Caudate nucleus (tissue), 63 donors: ENCODE measurements at places on chromosomes 3 and 15.

- DNase-seq = no peak
Measured at GRCh38 chr3:72078676-72079368, 293.9 kb upstream of the PROK2 start.

DNA sequence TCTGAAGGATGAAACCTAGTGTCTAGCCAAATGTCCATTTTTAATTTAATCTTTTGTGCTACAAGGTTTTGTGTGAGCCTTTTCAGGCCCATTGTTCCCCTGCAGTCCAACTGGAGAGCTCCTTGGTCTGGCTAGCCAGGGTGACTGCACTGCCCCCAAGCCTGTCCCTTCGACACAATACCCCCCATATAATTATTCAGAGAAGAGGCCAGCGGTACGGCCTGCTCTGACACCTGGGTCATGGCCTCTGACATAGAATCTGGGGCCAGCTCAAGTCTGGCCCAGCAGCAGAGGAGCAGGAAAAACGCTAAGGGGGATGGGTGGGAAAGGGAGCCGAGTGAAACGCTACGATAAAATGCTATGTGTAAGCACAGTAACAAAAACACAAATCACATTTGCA, 64.2 kb upstream of the PYGO1 start:
- DNase-seq = no peak

DNA sequence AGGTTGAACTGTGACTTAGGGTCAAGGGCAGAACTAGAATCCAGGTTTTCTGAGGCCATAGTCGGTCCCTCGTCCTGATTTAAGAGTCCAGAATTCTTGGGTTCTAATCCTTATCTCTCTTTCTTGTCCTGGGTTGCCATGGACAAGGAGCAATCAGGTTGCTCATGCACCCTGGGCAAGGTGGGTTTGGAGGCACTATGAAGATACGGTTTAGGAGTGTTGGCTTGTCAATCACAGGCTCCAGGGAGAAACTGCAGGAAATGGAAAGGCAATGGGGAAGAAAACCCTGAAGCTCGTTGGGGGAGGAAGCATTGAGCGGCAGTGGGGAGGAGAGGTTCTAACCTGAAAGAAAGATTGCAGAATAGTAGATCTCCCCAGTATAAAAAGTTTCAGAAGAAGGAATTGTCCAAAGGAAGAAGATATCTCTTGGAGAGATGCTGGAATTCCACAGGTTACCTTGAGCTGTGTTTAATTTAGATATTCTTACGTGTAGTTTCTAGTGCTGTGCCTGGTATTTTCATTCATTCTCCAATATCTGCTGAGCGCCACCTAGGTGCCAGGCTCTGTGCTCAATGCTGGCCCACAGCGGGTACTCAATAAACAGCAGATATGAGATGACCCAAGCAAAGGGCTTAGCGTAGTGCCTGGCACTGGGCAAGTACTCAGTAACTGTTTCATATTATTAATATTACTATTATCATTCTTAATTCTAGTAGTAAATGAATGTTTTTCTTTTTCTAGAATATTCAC, 2.0 kb downstream of the ACAN start:
- DNase-seq = no peak

- no peak for DNase-seq
Measured at GRCh38 chr3:58157700-58158099, 53.1 kb downstream of the DNASE1L3 start.

- DNase-seq = no peak
Measured at GRCh38 chr3:122975163-122975923, 52.2 kb downstream of the SEMA5B start.

DNA sequence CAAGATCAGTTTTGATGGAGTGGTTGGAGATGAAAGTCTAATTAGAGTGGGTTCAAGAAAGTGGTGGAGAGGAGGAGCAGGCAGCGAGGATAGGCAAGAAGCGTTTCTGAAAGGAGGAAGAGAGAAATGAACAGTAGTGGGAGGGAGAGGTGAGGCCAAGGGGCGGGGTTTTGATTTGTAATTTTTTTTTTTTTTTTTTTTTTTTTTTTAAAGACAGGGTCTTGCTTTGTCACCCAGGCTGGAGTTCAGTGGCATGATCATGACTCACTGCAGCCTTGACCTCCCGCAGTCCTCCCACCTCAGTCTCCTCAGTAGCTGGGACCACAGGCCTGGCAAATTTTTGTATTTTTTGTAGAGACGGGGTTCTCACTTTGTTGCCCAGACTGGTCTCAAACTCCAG, 36.6 kb downstream of the MRAS start:
- DNase-seq = no peak

- DNase-seq = no peak
Measured at GRCh38 chr3:188179006-188179966, 25.3 kb downstream of the LPP start.

DNA sequence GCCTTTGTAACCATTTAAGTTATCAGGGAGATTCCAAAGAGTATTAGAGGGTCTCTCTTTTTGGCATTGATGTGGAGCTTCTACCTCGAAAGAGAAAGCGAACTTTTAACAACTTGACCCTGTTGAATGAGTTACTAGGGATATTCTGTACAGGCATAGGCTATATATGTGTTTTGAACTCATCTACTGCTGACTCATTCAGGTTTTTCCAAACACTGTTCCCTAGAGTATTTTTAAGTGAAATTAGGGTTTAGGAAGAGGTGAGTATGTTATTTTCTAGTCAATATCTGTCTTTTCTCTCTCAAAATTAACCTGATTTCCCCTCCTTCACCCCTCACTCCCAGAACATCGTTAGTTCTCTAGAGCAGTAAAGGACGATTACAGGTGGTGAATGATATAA, 228.1 kb upstream of the C2CD4B start:
- no peak for DNase-seq

GRCh38 chr3:170701696-170702678, 116.1 kb upstream of the SLC7A14 start:
- DNase-seq = no peak

DNA sequence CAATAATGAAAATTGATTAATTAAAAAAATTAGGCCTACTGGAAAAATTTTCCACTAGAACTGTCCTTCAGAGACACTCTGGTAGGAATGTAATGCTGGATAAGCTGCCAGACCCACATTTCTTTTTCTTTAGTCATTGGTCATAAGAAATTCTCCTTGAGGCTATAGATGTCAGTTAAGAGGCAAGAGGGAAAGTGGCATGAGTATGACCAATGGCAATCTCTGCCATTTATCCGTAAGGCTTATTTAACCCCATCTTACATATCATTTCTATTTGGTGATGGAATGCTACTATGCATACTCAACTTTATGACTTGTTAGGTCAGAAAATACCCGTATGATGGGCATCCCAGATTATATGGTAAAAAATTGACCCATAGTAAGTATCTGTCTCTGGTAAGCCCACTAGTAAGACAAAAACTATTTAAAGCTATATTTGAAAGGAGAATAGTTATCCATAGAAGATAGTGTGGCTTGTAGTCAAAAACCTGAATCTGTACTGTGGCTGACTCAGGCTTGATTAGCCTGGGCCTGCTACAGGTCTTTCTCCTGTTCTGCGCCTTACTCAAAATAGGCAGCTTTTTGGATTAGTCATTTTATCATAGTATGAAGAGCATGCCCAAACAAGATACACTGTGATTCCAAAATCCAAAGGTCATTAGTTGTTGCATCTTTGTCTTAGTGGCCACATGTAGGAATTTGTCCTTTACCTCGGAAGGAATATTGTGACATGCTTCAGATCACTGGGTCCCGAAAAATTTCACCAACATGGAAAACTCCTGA, 314.7 kb downstream of the PYDC2 start:
- DNase-seq = no peak
